ENCODE measurements at places on chromosomes 16 and 17.
A peak's percentile ranks its signal among the peaks of the same experiment; 100 is the strongest.

- no peak for DNase-seq
Measured at GRCh38 chr17:58084317-58084981, 1.2 kb downstream of the DYNLL2 start.

DNA sequence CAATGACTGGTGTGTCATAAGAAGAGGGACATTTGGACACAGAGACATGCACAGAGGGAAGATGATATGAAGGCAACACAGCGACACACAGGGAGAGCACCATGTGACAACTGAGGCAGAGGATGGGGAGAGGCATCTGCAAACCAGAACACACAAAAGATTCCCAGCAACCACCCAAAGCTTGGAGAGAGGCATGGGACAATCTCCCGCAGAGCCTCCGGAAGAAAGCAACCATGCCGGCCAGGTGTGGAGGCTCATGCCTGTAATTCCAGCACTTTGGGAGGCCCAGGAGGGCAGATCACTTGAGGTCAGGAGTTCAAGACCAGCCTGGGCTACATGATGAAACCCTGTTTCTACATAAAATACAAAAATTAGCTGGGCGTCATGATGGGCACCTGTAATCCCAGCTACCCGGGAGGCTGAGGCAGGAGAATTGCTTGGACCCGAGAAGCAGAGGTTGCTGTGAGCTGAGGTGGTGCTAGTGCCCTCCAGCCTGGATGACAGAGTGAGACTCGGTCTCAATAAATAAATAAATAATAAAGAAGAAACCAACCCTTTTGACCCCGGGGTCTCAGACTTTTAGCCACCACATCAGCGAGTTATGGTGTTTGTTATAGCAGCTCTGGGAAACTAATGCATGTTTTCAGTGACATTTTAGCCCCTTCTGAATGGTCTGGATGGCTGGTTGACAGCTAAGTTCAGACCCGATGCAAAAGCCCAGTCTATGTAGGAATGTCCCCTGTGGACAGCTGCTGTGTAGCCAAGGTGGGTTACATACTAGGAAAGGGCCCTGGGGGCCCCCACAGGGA, 13.8 kb upstream of the PLCG2 start:
- DNase-seq = no peak

- DNase-seq = no peak
Measured at GRCh38 chr17:51472670-51473205, 212.4 kb downstream of the UTP18 start.

- no peak for DNase-seq
Measured at GRCh38 chr16:10485698-10486382, 94.6 kb downstream of the EMP2 start.

DNA sequence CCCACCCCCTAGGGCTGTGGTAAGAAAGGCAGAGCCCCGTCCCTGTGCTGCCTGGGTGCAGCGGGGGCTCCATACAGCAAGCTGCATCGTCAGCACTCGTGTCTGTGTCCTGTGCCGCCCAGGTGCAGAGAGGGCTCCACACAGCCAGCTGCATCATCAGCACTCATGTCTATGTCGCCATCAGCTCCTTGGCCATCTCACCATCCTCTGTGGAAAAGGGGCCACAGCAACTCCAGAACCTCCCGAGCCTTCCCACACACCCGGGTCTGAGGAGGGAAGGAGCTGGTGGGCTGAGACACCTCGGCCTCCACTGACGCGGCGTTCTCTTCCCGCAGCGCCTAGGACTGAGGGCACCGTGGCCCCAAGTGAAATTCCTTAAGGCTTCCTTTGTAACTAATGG, 72.9 kb upstream of the CHMP6 start:
- no peak for DNase-seq

DNA sequence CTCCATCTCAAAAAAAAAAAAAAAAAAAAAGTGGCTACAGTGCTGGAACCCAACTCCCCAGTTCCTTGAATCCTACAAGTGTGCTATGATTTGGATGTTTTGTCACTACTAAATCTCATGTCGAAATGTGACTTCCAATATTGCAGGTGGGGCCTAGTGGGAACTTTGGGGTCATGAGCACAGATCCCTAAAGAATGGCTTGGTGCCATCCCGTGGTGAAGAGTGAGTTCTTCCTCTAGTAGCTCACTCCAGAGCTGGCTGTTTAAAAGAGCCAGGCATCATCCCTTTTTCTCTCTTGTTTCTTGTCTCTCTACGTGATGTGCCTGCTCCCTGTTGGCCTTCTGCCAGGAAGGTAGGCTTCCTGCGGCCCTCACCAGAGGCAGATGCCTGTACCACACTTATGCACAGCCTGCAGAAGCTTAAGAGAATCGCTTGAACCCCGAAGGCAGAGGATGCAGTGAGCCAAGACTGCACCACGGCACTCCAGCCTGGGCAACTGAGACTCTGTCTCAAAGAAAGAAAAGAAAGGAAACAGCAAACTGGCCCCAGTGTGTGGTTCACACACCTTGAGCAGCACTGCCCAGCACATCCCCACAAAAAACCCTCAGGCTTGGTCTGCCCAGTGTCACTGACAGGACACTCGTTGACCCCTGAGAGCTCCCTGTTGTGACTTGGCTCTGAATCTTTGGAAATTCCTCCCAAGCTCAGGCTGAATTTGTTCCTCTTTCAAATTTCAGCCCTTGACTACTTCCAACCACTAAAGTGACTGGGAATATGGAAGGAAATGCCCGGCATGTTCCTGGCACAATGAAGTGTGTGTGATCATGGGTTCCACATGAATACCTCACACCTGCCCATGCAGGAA, 3.1 kb downstream of the MT1E start:
- no peak for DNase-seq

GRCh38 chr17:58318627-58319172, 9.9 kb downstream of the TSPOAP1 start:
- DNase-seq = no peak

- no peak for DNase-seq
Measured at GRCh38 chr16:72137380-72138063, 34.4 kb downstream of the PMFBP1 start.

DNA sequence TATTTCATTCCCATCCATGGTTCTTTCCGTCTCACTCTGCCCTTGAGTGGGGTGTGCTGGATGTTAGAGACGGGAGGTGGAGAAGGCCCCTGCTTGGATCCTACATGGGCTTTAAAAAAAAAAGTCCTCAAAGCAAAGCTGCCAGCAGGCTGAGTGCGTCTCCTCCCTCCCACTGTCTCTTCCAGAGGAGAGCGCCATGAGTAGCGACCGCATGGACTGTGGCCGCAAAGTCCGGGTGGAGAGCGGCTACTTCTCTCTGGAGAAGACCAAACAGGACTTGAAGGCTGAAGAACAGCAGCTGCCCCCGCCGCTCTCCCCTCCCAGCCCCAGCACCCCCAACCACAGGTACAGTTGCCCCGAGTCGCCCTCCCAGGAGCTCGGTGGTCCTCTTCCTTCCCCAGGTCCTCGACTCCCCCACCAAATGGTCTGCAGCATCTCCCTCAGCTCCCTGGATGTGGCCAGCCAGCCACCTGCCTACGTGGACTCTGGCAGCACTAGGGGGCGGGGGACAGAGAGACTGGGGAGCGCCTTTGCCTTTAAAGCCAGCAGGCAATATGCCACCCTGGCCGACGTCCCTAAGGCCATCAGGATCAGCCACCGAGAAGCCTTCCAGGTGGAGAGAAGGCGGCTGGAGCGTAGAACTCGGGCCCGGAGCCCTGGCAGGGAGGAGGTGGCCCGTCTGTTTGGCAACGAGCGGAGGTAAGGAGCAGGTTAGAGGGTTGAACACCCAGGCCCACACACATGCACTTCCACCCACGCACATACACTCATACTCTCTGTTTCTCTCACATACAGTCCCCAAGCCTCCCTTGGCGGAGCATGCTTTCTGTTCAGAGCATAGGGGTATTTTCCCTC, 68.2 kb downstream of the PLD6 start:
- DNase-seq = no peak

DNA sequence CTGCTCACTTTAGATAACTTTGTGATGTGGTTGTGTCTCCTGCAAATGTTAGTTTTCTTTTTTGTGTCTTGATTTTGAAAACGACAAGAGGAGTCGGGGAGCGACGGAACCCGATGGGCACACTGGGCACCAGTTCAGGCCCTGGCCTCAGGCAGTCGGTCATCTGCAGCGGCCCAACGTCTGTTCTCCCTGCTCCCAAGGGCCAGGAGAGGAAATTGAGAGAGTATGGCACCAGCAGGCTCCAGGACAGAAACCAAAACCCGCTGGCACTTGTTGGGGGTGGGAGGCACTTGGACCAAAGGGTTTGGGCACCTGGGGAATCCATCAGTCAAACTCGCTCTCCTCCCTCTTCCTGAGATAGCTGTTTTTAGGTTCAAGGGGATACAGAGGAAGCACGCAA, 17.2 kb downstream of the RBFOX3 start:
- DNase-seq = no peak

DNA sequence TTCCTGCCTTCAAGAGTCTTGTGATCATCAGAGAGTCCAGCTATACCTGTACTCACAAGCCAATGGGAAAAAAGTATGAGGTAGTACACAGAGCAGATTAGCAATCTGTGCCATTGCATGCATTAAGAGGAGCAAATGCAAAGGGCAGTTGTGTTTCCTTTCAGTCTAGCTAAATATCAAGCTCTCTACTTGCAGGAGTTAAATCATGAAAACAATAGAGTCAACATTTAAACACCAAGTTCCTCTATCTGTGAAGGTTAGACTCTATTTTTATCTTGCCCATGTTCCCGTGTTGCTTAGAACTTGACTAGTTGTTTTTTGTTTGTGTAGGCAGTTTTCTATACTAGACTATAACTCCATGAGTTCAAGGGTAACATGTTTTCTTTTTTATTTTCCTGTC, 4.7 kb upstream of the FAM20A start:
- no peak for DNase-seq

- DNase-seq = no peak
Measured at GRCh38 chr17:81414756-81415516, 19.7 kb downstream of the BAHCC1 start.

DNA sequence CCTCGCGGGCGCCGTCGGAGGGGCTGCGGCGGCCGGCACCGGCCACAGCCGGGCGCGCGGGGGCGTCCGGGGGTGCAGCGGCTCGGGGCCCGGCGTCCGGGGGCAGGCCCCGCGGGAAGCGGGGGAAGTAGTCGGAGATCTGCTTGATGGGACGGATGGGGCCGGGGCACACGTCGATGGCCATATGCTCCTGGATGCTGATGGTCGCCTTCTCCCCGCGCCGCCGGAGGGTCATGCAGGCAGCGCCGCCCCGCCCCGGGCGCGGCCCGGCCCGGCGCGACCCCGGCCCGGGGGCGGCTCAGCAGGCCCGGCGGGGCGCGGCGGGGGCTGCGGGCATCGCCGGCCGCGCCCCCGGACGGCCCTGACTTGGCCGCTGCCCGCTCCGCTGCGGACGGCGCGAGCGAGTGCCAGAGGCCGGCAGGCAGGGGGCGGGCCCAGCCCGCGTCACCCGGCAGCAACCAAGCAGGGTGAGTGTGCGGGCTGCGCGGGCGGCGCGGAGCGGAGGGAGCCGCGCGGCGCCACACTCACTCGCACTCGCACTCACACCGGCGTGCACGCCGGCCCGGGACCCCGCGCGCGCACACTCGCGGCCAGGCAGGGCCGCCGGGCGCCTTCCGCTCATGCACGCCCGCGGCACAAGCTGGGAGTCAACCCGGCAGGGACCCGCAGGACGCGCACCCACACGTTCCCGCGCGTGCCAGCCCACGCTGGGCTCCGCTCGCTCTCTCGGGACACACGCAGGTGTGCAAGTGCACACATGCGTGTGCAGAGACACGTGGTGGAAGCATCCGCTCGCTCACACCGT, at the start of gene DOC2B:
Gene DOC2B (minus strand): TSS at position 406 of the 805 bp plus-strand sequence. CDS start 171 bp downstream, at position 235.
- no peak for DNase-seq

DNA sequence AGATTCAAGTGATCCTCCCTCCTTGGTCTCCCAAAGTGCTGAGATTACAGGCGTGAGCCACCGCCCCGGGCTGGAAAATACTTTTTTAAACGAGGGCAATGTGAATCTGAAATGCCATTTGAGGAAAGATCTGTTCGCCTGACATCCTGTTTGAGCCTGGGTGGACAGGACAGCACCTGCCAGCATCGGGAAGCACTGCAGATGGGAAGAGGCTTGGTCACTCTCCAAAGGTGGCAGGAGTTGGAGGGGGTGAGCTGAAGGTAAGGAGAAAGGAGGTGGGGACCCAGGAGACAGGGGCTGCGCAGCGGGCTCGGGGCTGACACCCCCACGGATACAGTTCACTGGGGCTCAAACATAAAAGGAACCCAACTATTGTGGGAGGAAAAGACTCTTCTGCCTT, 3.9 kb upstream of the BIRC5 start:
- no peak for DNase-seq

GRCh38 chr16:87789437-87790291, 23.9 kb upstream of the KLHDC4 start:
- DNase-seq = no peak

DNA sequence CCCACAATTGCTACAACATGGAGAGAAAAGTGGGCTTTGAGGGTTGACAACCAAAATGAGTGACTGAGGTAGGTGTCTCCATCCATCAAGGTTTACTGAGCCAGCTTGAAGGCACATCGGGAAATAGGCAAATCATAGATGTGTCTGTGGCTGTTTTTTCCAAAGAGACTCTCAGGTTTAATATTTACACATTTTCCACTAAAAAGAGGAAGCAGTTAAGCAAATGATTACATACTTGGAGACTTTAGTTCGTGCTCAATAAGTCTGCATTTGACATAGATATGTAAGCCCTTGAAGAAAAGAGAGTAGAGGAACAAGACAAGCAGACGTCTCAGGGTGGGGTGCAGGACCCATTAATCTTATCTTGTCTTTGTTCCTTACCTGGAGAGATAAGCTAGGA, 148.9 kb upstream of the COX10 start:
- no peak for DNase-seq

DNA sequence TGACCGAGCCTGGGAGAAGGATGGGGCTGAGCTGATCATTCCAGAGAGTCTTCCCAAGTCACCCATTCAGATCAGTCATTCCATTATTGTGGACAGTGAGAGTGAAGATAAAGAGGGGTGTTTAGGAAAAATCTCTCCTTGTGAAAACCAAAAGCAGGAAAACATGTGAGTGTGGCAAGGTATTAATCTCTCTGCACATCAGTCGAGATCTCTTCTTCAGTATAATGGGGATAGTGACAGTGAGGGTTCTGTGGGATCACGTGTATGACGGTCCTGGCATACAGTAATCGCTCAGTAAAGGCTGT, 35.4 kb downstream of the CHD9 start:
- DNase-seq = no peak

DNA sequence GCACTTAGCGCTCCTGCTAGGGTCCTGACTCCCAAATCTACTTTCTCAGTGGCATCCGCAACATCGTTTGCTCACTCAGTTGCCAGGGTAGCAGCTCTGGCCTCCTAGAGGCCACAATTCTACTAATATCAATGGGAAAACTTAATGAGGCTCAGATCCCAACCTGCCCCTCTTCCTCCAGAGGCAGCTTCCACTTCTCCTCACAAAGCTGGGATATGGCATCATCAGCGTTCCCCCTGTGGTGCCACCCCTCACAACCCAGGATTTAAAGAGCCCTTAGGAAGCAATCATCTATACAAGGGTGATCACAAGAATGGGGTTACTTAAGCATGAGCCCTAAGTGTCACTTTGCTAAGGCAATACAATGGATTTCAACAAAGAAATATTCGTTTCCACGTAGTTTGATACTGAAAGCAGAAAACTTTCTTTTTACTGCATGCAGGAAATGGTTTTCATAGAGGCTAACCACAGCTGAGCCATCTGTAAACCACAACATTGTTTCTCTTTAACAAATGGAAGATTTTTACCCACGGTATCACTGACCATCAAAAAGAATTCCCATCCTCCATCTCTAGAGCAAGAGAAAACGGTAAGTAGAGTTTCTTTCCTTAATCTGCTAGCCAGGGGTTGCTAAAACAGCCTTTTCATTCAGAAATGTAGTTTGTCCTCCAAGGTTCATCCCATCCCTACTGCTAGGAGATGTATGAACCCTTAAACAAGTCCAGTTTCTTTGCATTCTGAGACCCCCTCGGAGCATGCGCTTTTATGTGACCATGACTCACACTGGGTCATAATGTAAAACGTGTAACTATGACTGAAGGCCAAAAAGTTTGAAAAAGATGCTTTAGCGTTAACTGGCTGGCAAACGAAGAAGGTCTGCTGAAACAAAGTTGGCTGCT, 68.3 kb upstream of the BCAR1 start:
- peak; percentile 80 for DNase-seq

Data from fibroblast of skin of left biceps (primary cell).